LNCaP clone FGC (cell line): ENCODE measurements at places on chromosomes 1 and 21.

DNA sequence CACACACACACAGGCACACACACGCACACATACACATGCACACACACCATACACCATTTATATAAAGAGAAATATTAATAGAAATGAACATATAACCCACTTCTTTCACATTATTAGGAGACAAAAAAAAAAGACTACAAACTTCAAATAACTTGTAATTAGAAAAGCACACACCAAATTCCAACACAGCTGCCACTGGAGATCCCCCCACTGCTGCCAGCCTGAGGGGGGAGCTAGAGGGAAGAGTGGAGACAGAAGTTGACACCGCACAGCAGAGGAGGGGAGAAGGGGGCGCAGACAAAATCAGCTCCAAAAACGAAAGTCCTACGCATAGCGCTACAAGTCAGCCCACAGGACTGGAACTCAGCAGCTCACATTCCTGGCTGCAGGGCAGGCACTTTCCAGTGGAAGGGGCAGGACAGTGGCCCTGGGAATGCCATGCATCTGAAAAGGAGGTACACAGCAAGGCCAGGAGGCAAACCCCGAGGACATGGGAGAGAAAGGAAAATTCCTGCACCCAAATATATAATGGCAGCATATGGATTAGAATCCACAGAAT is 36.5 kb downstream of the LGALS8 start:
- DNase-seq = no peak

- no peak for DNase-seq
Observed at GRCh38 chr1:74729741-74730478, 2.9 kb downstream of the CRYZ start.

DNA sequence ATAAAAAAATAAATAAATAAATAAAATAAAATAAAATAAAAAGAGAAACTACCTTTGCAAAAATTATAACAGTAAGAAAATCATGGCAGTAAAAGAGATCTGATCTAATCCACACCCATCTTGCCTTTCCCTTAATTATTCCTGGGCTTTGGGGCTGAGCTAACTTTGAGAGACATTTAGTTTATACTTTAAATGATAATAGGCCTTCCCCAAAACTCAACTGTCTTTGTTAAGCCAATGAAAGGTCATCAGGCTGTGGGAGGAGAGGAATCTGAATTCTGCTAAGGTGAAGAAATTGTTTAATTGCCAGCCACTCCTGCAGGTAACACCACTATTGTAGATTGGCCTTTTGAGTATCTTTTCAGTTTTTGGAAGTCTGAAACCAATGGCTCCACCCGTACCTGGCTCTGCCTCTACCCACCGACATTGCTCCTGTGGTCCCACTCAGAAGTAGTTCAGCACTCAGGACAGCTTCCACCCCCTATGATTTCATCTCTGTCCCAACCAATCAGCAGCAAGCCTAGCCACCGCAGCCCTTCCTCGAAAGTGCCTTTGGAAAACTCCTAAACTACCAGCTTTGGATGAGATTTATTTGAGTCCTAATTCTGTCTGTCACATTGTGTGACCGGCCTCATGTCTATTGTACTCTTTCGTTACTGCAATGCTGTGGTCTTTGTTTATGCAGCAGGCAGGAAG is 23.0 kb upstream of the PNRC2 start:
- no peak for DNase-seq

- DNase-seq = no peak
Observed at GRCh38 chr1:115251856-115252255, 86.2 kb downstream of the NGF start.

- DNase-seq = no peak
Observed at GRCh38 chr21:46081862-46082712, 15.8 kb upstream of the COL6A2 start.

GRCh38 chr1:99327357-99327756 is 63.1 kb downstream of the PLPPR4 start:
- peak; percentile 98 for DNase-seq

DNA sequence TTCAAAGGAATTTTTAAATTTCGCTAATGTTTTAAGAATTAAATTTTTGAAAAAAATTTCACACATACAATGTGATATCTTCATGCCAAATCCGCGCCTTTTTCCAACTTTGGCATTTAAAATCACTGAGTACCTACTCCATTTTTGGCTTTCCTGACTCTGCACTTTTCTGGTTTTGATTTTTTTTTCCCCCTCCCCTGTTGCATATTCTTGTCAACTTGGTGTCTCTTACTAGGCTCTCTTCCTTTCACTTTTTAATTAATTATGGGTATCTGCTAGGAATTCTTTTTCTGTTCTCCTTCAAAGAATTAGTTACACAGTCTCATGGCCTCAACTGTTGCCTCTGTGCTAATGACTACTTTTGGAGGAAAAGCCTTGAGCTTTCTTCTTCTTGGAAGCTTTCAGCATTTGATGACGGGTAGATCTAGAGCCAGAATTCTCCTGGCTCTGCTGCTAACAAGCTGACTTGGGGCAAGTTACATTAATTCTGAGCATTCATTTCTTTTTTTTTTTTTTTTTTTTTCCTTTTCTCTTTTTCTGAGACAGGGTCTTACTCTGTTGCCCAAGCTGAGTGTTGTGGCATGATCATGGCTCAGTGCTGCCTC is 1.8 kb downstream of the AGL start:
- no peak for DNase-seq

GRCh38 chr1:152906023-152906565 is 2.3 kb upstream of the IVL start:
- DNase-seq = no peak

GRCh38 chr21:42387164-42387563 is 8.7 kb downstream of the TMPRSS3 start:
- DNase-seq = no peak

GRCh38 chr1:86419277-86419903 is 4.6 kb upstream of the CLCA2 start:
- peak; percentile 42 for DNase-seq

- no peak for DNase-seq
Observed at GRCh38 chr1:59498640-59499039, 201.7 kb downstream of the FGGY start.

DNA sequence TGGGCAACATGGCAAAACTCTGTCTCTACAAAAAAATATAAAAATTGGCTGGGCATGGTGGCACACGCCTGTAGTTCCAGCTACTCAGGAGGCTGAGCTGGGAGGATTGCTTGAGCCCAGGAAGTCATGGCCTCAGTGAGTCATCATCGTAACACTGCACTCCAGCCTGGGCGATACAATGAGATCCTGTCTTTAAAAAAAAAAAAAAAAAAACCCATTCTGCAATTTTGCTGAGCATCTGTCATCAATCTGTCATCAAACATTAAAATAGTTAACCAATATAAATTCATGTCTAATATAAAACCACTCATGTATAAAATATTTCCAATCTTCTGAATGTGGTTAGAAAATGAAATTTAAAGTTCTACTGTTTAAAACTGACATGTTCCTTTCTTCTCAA is 56.9 kb downstream of the LPAR3 start:
- no peak for DNase-seq

DNA sequence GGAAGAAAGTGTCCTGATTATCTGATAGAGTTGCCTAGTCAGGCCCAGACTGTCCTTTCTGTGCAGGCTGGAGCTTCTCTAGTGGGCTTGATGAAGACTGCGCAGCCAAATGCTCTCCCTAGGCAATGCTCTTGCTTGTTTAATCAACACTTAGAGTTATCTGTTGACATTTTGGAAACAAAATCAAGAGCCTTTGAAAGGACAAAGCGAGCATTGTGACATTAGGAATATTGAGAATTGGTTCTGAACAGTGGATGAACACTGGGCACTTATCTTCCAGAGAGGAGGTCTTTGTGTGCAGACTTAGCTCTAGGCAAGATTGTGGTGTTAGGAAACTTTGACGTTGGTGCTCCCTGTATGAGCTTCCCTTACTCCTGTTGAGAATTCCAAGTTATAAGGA is 94.5 kb downstream of the DNTTIP2 start:
- DNase-seq = no peak

DNA sequence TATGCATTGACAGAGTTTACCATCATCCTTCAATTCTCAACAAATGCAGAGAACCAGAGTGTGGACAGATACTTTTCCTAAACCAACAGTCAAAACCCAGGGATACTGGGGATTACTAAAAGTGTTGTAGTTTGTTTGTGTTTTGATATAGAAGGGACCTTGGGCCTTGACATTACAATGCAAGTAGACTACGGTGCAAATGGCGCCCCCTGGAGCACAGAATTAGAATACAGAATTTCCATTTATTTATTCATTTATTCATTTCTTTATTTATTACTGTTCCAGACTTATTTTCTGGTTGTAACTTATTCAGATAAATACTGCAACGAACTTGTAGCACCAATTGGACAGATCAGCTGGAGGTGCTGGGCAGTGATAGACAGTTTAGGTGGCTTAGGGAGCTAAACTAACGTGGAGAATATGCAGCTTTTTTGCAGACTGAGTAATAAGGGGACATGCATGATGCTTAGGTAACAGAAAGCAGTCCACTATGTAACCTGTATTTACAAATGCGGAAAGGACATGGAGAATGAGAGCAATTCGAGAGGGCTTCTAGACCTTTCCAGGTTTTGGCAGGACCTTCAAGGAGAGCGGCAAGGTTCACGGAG is 42.6 kb downstream of the KIRREL1 start:
- DNase-seq = no peak

DNA sequence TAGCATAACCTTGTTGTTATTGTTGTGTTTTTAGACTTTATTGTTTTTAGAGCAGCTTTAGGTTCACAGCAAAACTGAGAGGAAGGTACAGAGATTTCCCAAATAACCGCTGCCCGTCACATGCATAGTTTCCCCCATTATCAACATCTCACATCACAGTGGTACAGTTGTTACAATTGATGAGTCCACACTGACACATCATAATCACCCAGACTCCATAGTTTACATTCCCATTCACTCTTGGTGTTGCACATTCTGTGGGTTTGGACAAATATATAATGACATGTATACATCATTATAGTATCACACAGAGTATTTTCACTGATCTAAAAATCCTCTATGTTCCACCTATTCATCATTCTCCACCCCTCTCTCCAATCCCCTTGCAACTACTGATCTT is 25.9 kb upstream of the TOR3A start:
- DNase-seq = no peak

DNA sequence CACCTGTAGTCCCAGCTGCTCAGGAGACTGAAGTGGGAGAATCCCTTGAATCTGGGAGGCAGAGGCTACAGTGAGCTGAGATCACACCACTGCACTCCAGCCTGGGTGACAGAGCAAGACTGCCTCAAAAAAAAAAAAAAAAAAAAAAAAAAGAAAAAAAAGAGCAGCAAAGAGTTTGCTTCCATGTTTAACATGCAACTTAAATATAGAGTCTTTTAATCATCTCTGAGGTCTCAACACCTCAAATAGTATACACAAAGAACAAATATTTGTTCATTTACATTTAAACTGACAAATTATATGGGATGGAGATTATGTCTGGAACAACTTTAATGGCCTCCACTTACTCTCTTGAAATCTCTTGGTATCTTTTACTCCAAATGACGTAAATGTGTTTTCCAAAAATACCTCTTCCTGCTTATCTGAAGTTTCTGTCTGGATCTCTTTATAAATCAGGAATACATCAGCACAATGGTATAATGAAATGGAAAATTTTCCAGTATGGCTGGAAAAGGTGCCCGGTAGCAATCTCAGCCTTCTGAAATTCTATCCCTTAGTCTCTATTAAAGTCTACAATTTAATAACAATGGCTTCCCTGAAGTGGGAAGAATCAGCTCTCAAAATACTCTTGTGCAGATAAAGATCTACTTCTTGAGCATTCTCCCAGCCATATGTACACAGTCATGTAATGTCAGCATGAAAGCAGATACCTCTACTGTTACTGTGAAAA is 258.5 kb downstream of the OMA1 start:
- peak; percentile 1 for DNase-seq

DNA sequence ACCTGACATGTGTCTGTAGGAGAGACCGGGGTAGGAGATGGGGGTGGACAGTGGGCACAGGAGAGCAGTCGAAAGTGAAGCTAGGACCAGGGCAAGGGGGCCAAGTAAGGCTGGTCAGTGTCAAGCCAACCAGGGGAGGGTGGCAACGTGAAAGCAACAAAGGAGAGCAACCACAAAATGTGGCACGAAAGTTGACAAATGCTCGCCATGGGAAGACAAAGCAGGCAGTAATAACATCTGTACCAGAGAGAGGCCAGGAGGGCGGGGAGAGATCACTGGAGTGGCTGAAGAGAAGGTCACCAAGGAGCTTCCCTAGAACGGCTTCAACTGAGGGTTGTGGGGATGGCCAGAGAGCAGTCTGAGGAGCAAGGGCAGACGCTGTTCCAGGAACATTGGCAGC is 17.0 kb downstream of the QSOX1 start:
- no peak for DNase-seq

- no peak for DNase-seq
Observed at GRCh38 chr1:43968348-43968948, 1.4 kb upstream of the DPH2 start.

DNA sequence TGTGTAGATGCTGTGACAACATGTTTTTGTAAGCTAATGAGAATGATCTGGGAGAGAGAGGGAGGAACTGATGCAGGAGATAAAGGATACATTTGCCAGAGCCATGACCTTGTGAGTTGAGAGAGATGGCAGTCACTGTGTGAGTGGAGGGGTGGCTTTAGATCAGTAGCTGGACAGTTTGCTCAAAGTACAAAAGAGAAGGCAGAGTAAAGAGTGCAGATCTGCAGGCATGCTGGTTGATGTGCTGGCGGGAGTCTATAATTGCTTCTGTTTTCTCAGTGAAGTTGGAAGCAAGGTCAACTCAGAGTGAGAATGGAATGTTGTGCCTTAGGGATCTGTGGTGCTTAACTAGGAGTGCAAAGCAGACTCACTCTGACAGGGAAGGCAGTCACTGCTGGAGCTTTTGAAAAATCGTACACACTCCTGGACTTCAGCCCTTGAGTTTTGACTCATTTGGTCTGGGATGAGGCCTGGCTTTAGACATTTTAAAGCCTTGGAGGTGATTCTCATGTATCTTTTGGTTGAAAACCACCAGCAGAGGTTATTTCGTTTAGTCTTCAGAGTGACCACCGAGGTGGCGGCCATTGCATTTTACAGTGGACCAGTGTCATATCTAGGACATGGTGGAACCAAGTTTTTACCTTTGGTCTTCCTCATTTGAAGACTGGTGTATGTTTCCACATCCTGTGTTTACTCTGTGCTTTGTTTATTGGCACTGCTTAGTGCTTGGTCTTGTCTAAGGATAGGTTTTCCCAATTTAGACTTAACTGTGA is 49.6 kb downstream of the MTR start:
- no peak for DNase-seq

- DNase-seq = no peak
Observed at GRCh38 chr1:237042526-237042891, 525 bp downstream of the RYR2 start.

GRCh38 chr1:8712413-8713231 is 104.8 kb downstream of the RERE start:
- no peak for DNase-seq

DNA sequence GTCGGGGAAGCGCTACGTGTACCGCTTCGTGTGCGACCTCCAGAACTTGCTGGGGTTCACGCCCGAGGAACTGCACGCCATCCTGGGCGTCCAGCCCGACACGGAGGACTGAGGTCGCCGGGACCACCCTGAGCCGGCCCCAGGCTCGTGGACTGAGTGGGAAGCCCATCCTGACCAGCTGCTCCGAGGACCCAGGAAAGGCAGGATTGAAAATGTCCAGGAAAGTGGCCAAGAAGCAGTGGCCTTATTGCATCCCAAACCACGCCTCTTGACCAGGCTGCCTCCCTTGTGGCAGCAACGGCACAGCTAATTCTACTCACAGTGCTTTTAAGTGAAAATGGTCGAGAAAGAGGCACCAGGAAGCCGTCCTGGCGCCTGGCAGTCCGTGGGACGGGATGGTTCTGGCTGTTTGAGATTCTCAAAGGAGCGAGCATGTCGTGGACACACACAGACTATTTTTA is 17.1 kb downstream of the ETS2 start:
- DNase-seq = no peak

GRCh38 chr21:35473496-35473895 is 424.4 kb upstream of the RUNX1 start:
- DNase-seq = no peak
